ENCODE measurements at places on chromosomes 5 and 9.

DNA sequence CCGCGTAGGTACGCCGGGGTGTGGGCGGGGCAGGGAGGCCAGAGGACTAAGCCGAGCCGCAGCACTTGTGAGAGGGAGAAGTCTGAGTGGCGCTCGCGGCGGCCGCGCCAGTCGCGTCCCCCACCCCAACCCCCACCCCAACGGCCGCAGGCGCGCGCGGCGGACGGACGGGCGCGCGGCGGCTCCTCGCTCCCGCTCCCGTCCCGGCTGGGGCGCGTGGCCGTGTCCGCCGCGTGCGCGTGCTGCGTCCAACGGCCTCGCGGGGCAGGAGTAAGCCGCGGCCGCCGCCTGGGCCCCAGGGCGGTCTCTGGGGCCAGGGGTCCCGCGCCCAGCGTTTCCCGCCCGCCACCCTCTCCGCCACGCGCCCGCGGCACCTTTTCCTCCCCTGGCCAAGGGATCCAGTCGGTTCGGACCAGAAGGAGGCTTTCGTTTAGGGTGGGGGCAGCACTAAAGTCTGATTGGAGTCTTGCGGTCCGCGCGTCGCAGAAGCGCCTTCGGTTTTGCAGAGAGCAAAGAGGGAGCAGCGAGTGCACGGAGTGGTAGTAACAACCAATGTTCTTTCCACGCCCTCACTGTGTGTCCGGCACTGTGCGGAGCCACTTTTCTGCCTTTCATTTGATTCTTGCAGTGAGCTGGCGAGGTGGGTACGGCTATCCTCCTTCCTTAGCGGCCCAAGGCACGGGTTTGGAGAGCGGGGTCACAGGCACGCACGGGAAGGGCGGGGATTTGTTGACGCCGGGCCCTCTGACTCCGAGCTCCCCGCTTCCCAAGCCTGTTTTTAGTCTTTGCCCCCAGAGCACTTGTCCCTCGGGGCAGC, 483 bp downstream of the G3BP1 start:
- peak; percentile 28 for DNase-seq

GRCh38 chr9:136644593-136645351, 17.9 kb upstream of the EGFL7 start:
- peak; percentile 57 for DNase-seq

DNA sequence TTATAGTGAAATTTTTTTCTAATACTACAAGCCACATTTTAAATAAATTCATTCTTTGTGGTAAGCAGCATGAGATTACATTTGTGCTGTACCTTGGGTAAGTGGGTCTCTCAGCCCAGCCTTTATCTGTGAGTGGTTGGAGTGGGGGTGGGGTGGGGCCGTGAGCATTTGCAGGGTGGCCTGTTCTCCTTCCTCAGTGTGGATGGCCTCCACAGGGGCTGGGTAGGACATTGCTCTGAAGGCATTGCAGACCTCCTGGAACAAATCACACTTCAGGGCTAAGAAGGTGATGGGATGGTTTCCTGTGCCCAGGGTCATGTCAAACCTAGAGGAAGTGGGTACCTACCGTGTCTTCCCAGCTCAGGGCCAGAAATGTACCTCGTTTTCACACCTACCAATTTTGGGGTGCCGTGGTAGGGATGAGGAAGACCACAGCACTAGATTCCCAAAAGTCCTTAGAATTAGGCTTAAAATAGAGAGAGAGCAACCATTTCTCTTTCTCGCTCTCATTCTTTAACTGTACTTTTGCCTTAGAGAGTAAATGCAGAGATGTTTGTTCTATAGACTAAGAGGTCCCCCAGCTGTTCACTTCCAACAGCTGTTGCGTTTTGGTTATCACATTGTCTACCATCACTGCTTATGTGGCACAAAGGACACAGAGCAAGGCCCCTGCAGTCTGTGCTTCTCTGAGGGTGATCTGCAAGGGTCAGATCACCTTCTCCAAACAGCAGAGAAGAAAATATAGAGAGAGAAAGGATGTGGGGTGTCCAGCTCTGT, 83.4 kb upstream of the CTSL start:
- DNase-seq = no peak

- no peak for DNase-seq
These were observed 4.8 kb downstream of the ATP6V1G1 start for GRCh38 chr9:114592356-114592755.

GRCh38 chr5:154370813-154371212, 75.0 kb upstream of the SAP30L start:
- no peak for DNase-seq

All from activated naive CD4-positive, alpha-beta T cell (primary cell).